ENCODE measurements at places on chromosomes 12 and 14. TPM values are rescaled to one million over a fixed set of nuclear protein-coding genes. Genes with fewer than 3 reads are reported as not detected.

GRCh38 chr12:124529565-124530276, 37.7 kb downstream of the NCOR2 start:
- DNase-seq: no peak

- no peak for DNase-seq
These were observed 899 bp downstream of the TPCN1 start for GRCh38 chr12:113221997-113222729.

DNA sequence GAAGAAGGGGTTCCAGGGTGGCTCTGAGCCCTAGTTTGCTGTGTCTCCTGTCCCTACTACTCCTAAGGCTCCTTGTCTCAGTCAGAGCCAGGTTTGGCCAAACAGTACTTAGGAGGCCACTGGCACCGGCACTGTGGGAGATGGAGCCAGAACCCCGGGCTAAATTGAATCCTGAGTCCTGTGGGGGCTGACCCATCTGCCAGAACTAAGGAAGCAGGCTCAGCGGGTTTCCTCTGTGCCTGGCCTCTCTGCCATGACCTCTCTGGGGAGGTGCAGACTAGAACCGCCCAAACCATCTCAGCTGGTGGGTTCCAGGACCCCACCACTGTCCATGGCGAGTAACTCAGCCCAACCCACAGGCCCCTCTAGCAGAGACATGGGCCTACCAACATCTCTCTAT, 5.5 kb downstream of the ACTN1 start:
- no peak for DNase-seq

- DNase-seq: no peak
These were observed 114.2 kb upstream of the ARHGAP5 start for GRCh38 chr14:31962920-31963319.

DNA sequence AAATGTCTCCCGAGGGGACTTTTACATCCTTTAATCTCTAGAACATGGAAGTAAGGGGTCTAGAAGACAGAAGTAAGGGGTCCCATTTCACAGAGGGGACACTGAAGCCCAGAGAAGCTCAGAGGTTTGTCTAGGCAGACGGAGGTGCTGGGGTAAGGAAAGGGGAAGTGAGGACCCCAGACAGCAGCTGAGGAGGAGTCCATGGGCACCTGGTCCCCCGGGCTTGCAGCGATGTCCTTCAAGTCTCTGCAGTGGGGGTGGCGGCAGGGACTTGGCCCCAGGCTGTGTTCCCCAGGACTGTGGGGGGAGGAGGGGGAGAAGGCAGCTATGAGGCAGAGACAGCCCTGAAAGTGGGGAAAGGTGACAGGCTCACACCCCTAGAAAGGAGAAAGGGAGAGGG, 30.7 kb downstream of the DTX1 start:
- no peak for DNase-seq

DNA sequence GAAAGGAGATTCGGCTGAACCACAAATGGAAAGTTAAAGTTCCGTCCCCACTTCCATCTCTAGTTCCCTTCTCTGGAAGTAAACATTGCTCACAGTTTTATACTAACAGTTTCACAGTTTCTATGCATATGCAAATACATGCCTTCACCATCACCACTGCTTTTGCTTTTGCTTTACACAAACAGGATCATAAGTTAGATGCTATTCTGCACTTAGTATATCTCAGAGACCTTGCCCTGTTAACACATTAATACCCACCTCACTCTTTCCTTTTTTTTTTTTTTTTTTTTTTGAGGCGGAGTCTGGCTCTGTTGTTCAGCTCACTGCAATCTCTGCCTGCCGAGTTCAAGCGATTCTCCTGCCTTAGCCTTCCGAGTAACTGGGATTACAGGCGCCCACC, 890 bp downstream of the TEP1 start:
- DNase-seq: no peak

- DNase-seq: no peak
These were observed 52.0 kb downstream of the NOS1 start for GRCh38 chr12:117309276-117309925.

GRCh38 chr12:89040146-89040964, 311.9 kb downstream of the DUSP6 start:
- no peak for DNase-seq

DNA sequence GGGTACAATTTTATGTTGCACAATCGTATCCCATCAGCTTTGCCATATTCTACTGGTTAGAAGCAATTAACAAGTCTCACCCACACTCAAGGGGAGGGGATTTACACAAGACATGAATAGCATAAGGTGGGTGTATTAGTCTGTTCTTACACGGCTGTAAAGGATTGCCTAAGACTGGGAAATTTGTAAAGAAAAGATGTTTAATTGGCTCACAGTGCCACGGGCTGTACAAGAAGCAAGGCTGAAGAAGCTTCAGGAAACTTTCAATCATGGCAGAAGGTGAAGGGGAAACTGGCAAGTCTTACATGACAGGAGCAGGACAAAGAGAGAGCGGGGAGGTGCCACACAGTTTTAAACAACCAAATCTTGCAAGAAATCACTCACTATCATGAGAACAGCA, 231.8 kb upstream of the AMIGO2 start:
- no peak for DNase-seq

DNA sequence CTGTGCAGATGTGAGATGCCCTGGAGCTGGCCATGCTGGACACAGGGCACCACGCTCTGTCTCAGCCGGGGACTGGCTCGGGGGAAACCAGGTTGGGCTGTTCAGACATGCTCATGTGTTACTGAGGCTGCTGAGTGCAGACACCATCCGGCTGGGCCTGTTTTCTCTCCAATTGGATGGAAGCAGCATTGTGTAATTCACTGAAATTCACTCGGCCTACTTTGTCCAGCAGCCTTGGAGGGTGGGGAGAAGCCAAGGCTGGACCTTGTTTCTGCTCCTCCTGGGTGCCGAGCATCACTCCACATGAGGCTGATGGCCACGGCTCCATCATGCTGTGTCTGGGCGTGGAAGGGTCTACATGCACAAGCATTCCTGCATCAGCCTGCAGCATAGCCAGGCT, 130.7 kb downstream of the SMOC1 start:
- no peak for DNase-seq

GRCh38 chr12:27824126-27824842, 44.2 kb upstream of the MANSC4 start:
- no peak for DNase-seq

DNA sequence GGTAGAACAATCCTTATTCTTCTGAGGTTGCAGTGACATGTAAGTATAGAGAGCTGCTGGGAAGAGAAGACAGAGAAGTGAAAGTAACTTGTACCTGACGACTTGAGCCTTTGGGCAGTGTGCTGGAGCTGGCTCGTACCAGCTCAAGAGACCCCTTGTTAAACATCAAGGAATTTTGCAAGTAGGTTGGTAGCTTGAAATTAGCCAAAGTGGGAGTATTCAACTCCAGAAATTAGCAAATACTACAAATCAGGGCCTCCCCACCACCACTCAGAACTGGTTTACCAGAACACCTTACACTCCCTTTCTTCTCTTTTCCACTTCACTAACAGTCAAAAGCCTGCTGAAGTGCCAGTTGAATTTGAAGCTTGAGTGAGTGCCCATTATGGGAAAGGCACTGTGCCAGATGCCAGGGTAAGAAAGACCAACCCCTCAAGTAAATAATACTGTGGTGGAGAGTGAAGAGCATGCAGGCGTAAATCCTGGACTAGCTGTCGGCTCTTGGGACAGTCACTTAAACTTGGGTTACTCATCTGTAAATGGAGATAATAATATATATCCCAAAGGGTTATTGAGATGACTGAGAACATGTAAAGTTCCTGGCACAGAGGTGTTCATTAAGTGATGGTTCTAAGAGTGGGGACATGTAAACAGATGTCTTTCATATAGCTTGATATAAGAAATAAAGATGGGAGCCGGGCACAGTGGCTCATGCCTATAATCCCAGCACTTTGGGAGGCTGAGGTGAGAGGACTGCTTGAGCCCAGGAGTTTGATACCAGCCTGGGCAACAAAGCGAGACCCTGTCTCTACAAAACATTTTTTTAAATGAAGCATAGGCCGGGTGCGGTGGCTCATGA, 27.0 kb upstream of the EID3 start:
- DNase-seq: no peak

- no peak for DNase-seq
These were observed 35.9 kb upstream of the FOS start for GRCh38 chr14:75242546-75243273.

DNA sequence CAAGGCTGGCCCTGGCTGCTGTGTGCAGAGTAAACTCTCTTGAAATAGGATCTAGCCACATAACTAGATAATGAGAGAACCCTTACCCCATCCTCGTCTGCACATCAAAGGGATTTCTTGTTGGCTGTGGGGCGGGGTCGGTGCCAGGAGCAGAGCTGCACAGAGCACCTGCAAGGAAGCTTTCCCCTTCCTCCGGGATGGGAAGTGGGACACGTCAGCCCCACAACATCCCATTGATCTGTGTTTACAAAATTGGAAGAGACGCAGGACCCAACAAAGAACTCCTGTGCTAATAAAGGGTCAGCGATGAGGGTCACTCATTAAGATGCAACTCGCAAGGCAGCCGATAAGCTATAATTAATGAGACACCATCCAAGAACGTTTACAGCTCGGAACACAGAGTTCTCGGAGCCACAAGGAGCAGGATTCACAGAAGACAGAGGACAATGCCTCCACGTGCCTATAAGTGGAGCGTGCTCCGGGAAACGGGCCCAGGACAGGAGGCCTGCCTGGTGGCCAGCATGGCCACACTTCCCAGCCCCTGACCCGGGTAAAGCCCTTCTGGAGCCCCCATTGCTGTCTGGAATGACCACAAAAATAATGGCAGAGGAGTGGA, 171.5 kb downstream of the SLC15A4 start:
- DNase-seq: no peak

GRCh38 chr12:60522684-60523400, 927.0 kb downstream of the SLC16A7 start:
- no peak for DNase-seq

- no peak for DNase-seq
These were observed 838.6 kb downstream of the RPS29 start for GRCh38 chr14:48747561-48748089.

DNA sequence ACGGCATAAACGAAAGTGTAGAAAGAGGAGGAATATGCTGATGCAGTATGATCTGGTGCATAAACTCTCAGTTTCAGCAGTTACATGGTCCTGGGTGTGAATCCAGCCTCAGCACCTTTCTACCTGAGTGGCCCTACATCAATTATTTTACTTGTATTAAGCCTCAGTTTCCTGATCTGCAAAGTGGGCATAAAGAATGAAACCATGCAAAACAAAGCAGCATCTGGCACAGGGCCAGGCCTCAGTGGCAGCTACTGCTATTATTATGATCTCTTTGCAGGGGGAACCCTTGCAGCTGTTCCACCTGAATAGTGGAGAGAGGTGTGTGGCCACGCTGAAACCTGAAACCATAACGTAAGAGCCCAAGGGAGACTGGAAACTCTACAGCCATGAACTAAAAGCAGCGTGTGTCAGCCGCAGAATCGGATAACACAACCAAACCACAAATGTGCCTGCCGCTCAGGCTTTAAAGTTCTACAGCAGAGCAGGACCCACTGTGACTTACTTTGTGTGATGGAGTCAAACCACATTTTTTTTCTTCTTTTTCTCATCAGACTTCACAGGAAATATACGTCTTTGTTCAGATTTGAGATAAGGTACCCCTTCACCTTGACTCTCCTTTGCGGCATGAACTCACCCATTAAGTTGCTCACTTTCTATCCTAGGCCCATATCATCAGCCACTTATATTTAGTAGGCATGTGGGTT, 29.2 kb upstream of the FOS start:
- no peak for DNase-seq

- DNase-seq: no peak
These were observed 60.8 kb downstream of the TNFAIP2 start for GRCh38 chr14:103184046-103184445.

DNA sequence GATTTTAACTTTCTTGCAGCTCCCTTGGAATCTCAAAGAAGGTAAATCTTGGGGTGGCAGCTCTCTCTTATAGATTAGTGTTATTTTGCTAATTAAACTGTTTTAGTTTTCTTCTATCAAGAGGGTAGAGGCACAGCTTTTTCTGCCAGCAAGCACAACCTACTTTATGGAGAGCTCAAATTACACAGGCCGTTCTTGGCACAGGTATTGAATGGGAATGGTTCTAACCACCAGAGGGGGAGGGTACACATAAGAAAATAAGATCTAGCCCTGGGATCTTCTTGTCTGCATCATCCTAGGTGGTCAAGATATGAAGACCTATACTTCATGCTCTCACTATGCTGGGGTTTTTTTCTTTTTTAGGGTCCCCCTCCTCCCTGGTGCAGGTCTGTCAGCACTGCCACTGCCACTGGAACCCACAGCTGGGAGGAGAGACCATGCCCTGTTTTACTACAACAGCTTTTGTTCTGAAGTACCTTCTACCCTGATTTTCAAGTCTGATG, 48.6 kb upstream of the STAC3 start:
- DNase-seq: no peak

GRCh38 chr12:60644076-60644475, 1048.2 kb downstream of the SLC16A7 start:
- DNase-seq: no peak

DNA sequence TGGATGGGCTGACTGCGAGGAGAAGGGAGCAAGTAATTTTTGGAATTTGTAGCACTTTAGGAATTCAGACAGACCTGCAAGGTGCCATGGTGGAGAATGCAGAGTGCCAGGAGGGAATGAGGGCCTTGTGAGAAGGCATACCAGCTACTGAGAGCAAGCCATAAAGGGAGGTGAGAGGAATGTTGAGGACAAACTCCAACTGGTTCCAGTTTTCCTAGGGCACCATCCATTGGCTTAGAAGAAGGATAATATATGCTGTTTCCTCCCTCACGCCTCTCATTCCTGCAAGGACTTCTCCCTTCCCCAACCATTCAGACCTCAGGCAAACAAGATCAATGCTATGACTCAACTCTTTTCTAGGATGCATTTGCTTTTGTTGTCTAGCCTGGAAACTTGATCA, 11.2 kb upstream of the DAAM1 start:
- no peak for DNase-seq

- no peak for DNase-seq
These were observed 10.0 kb downstream of the INF2 start for GRCh38 chr14:104699426-104699748.

DNA sequence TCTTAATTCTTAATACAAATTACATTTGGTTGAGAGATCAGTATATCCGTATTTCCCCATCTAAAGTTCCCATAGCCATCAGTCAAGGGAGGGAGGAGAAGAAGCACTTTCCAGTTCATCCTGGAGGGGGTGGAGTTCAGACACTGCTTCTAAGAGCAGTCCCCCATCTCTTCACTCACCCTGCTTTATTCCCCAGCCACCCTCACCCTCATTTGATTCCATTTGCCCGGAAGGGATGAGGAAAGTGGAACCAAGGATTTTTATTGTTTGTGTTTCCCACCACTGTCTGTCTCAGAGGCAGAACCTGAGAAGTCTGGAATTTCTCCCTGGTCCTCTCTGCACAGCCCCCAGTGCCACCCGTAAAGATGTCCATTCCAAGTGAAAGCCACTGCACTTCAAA, 134.2 kb upstream of the HIF1A start:
- DNase-seq: no peak

IFNG-AS1 gene
- polyA plus RNA-seq: 0.09 TPM

SLC5A8 gene
- 45.0 TPM for polyA plus RNA-seq

APOLD1 gene
- polyA plus RNA-seq: 11.1 TPM

LBHD2 gene
- polyA plus RNA-seq: not detected

CLEC1B gene
- polyA plus RNA-seq: 1.3 TPM

OVCH1 gene
- polyA plus RNA-seq: 0.39 TPM

CDCA3 gene
- 25.2 TPM for polyA plus RNA-seq

SMCO2 gene
- polyA plus RNA-seq: 0.36 TPM

TESPA1 gene
- polyA plus RNA-seq: 1.1 TPM

CLEC4A gene
- polyA plus RNA-seq: 1.8 TPM

AKAP5 gene
- 6.1 TPM for polyA plus RNA-seq

MUCL1 gene
- not detected for polyA plus RNA-seq

INHBC gene
- 0.22 TPM for polyA plus RNA-seq
